CD4-positive, alpha-beta memory T cell (primary cell): ENCODE measurements at places on chromosomes 4 and X.

DNA sequence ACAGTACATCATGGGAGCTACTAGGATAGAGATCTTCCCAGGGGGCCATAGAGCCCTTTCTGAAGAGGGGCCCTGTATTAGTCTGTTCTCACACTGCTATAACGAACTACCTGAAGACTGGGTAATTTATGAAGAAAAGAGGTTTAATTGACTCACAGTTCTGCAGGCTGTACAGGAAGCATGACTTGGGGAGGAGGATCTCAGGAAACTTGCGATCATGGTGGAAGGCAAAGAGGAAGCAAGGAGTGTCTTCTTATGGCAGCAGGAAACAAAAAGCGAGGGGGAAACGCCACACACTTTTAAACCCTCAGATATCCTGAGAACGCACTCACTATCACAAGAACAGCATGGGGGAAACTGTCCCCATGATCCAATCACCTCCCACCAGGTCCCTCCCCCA is 4.2 kb upstream of the SLC9A6 start:
- no peak for DNase-seq

- DNase-seq = no peak
These were observed 43.5 kb downstream of the CHRNA9 start for GRCh38 chr4:40378619-40379018.

DNA sequence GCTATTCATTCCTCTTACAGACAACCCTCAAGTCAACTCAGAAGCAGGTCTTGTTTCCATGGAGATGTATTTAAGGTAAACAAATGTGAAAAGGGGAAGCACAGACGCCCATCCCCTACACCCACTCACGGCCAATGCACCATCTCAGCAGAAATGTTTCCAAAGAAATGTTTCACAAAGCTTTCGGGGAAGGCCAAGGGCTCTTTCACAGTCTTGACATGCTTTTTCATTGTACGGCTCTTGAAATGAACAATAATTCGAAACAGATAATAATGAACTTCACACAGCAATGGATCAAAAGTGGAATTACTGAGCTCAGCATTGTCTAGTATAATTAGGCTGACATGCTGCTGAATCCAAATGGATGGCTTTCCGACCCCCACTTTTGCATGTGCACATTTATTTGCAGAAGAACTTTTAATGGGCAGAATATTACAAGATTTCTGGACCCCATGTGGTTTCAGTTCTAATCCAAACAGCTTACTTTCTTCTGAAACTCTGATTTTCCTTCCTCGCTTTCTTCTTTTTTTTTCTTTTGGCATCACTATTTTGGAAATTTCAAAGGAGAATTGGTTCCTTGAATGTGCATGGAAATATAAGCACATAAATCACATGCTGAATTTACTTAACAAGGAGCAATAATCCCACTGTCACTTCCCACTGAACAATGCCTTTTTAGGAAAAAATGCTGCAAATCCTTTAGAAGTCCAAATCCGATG is 160.9 kb downstream of the SMIM20 start:
- DNase-seq = peak; percentile 49

GRCh38 chr4:19842471-19842870 is 409.2 kb upstream of the SLIT2 start:
- DNase-seq = no peak

GRCh38 chr4:17817027-17817426 is 6.2 kb downstream of the NCAPG start:
- peak; percentile 48 for DNase-seq

- no peak for DNase-seq
These were observed 10.5 kb downstream of the LSM6 start for GRCh38 chr4:146186041-146186440.

DNA sequence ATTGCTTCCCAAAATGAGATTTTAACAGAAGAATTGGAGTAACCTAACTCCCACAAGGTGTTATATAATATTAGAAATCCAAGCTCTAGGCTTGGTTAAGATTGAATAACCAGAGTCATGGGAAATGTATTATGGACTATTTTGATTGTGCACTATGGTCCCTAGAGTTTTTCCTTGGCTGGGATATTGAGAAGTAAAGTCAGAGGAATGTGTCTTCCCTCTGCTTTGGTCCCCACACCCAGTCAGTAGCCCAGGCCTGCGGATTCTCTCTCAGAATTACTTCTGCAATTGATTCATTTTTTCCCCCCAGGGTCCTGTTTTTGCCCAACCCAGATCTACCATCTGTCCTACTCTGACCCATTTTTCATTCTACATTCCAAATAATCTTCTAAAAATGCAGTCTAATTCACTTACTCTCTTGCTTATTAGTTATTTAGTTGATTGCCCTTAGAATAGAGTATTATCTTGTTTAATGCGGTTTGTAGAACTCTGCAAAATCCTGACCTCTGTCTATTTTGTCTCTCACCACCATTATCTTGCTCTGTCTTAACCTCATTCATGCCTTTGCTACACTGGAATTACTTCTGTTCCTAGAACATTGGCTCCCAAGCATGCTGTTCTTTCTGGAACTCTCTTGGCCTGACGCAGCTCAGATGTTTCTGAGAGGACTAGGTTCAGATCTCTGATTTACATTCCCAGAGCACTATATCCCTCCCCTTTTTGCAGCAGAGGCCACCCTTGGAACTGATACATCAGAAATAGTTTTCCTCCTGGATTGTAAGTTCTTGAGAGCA is 23.6 kb downstream of the GUCY1A1 start:
- no peak for DNase-seq

GRCh38 chr4:86302251-86302650 is 57.6 kb downstream of the MAPK10 start:
- DNase-seq = no peak
